ENCODE measurements at places on chromosomes 5 and 9.
A peak's percentile ranks its signal among the peaks of the same experiment; 100 is the strongest.

DNA sequence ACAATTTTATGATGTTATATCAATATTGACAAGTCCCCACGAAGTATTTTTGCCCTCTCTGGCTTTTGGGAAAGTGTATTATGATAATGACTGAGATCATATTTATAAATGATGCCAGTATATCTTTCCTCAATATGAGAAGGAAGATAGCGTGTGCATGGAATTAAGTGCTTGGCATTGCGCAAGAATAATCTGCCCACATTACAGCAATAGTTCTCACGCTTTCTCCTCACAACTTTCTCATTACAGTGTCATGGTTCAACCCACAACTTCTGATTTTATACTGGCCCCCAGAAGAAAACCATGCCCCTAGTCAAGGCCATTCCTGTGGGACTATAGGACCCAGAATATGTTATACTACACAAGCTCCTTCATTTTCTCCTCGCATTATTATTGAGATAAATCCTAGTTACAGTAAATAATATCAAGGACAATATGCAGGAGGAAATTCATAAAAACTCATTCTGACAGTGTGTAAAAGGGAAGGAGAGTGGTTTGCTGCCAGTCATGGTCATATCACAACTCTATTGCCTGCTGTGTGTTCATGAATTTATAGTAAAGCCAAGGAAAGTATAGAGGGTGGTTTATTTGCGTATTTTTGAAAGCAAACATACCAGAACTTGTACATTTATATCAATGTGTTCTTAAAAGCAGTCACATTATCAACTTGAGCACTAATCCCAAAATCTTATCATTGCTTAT lies 114.1 kb downstream of the PIK3R1 start:
- DNase-seq: no peak

DNA sequence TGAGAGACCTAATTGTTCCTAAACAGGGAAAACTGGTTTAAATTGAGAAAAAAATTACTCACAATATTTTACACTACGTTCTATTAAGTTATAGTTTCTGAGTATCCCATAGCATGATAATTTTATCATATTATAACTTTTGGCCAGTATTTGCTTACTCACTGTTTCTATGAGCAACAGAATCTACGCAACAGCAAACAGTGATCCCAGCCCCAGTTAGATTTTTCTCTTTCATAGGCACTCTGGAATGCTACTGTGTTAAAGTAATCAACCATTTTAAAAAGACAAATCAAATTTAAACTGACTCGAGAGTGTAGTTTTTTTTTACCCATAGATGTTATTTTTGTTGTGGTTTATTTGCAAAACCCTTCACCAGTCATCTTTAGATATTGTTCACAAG lies 107.2 kb downstream of the XRCC4 start:
- no peak for DNase-seq

- no peak for DNase-seq
Measured at GRCh38 chr5:124417196-124417595, 329.2 kb downstream of the ZNF608 start.

DNA sequence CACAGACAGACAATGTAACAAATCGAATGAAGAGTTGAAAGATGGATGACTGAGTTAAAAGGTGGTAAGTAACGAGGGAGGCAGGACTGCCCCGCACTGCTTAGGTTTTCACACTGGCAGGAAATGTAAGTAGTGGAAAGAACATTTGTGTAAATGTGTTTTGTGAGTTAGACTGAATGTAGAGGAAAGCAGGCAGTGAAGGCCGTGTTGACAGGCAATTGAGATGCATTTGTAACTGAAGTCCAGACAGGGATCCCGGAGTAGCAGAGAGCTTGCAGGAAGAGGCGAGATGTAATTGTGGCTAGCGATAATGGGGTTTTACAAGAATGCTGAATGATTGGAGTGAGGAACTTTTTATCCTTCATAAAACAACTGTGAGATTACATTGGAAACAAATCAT lies 20.0 kb upstream of the SH3PXD2B start:
- no peak for DNase-seq

DNA sequence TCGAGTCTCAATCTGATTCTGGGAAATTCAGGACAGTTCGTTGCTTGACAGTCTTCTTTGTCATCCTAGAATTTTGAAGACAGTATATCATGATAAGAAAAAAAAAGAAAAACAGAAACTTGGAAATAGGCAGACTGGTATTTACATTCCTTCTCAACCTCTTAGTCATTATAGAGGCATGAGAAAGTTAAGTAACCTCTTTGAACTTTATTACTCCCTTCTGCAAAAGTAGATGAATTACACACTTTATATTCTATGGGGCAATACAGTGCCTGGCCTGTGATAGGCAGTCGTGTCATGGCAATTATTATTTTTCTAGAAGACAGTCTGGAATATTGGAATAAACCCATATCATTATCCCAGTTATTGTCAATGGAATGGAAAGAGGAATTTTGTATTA lies 828.9 kb downstream of the TLR4 start:
- no peak for DNase-seq

DNA sequence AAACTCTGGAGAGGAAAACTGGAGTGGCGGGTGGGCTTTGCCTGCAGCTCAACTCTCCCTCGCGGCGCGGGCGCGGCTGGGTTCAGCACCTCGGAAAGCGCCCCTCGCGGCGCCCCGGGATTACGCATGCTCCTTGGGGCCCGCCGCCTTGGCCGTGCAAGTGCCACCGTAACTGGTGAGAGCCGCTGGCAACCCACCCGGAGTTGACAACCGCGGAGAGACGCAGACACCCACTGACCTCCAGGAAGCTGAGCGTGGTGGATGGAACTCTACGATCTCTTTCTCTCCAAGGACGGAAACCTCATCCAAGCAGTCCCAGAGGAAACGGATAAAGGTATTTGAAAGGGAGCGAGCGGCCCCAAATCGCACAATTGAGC lies 194 bp upstream of the RXFP3 start:
- peak; percentile 40 for DNase-seq

DNA sequence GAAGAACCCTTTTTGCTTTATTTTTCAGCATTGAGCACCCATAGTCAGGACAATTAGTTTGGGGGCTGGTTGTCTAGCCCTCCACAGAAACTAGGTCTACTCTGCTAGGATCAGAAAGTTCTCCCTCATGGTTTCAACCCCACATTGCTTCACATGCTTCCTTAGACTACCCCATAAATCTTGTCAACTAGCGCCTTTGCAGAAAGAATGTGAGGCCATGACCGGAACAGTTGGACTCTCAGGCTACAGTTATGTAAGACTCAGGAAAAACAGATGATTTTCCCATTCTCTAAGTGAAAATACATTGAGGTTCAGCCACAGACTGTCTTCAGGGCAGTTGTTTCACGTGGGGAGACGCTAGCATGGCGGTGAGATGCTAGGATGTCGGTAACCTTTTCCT lies 255.6 kb downstream of the NR3C1 start:
- DNase-seq: no peak

DNA sequence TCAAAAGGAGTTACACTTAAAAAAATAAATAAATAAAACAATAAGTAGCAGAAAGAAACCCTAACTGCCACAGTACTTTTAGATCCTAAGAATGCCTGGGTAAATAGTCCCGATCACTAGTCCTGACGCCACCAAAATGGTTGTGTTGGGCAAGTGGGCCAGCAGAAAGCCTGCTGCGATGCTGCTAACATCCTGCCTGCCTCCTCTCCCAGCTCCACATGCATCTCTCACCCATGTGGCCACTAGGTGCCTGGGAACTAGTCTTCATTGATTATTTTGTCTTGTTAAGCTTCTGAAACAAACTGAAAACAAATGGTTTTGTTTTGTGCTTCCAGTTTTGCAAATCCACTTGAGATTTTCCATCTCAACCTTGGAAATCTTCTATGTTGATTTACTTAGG lies 54.4 kb upstream of the TRAF1 start:
- no peak for DNase-seq

DNA sequence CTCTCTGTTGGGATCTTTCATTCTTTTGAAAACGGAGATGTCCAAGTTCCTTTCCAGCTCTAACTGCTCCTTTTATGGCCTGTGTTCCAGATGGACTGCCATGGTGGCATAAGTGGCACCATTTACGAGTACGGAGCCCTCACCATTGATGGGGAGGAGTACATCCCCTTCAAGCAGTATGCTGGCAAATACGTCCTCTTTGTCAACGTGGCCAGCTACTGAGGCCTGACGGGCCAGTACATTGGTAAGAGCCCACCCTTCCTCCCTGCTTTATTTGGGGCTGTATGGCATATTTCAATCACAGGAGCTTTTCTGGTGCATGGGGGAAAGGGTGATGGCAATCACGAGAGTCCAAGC lies 4.8 kb downstream of the GPX3 start:
- no peak for DNase-seq

DNA sequence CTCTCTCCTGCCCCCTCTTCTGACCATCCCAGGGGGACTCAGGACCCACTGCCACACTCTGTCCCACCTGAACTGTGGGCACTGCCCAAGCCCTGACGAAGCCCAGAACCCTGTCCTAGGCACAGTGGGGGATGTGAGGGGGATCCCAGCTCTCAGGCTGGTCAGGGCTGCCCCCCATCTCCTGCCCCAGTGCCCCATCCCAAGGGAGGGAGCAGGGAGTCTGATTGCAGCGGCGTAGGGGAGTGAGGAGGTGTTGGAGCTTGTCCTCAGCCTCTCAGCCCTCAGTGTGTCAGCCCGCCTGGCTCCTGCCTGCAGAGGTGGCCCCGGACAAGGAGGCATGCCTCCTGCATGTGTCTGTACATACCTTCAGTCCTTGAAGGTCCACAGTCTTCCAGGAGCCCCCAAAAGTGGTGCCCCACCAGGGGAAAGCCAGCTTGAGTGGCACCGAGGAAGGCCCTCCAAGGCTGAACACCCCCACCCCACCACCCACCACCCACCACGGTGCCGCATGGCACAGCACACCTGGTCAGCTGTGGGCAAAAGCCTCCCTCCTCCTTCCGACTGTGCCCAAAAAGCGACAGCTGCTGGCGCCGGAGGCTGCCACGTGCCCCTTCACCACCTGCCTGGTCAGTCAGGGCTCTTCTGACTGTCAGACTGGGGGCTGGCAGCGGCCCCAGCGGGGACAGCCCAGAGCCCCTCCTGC lies 930 bp downstream of the SARDH start:
- no peak for DNase-seq

- no peak for DNase-seq
Measured at GRCh38 chr5:137264041-137264440, 235.1 kb downstream of the SPOCK1 start.

GRCh38 chr9:88995200-88995577 lies 3.9 kb downstream of the S1PR3 start:
- no peak for DNase-seq

All from activated CD4-positive, alpha-beta T cell treated with anti-CD3 and anti-CD28 coated beads, Interleukin-2, Interleukin-4, amounts not matched to agents 100 ng/mL and 50 ng/mL, durations not matched to agents 16 hours and 8 hours (primary cell).